ENCODE measurements at places on chromosomes 13 and 19. TPM values are rescaled to one million over a fixed set of nuclear protein-coding genes. Genes with fewer than 3 reads are reported as not detected.

- DNase-seq = no peak
These were observed 89.2 kb upstream of the WASF3 start for GRCh38 chr13:26468265-26468801.

DNA sequence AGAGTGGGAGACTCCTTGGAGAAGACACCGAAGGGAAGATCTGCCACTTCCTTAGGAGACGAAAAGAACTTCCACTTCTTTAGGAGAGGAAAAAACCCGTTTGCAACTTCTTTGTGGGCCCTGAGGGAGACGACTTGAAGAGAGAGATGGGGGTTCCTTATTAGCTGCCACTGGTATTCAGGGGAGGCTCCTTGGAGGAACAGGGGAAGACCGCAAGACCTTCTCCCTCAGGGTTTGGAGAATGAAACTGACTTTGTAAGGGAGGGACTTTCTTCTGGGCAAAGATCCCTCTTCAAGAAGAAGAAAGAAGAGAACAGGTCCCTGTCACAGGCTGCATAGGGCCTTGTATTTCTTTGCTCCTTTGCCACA is 416 bp downstream of the BCKDHA start:
- DNase-seq = no peak

GRCh38 chr19:39943586-39943985 is 9.2 kb upstream of the FCGBP start:
- DNase-seq = no peak

DNA sequence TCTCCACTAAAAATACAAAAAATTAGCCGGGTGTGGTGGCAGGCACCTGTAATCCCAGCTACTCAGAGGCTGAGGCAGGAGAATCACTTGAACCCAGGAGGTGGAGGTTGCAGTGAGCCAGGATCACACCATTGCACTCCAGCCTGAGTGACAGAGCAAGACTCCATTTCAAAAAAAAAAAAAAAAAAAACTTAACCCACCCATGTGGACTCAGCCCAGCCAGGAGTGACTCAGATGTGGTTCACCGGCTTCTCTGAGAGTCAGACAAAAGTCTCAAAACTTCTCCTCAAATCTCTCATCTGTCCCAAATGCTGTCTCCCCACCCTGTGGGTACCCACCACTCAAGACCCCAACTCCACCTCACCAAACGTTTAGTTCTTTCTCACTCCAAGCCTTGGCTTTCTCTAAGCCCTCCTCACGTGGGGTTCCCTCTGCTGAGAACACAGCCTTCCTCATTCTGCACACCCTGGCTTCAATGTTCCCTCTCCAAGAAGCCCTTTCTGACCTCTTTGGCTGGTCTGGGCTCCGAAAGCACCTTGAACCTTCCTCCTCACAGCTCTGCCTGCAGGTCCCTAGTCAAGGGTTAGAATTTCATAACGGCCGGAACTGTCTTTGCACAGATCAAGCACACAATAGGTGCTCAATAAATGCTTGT is 11.1 kb upstream of the RAB3A start:
- DNase-seq = no peak

DNA sequence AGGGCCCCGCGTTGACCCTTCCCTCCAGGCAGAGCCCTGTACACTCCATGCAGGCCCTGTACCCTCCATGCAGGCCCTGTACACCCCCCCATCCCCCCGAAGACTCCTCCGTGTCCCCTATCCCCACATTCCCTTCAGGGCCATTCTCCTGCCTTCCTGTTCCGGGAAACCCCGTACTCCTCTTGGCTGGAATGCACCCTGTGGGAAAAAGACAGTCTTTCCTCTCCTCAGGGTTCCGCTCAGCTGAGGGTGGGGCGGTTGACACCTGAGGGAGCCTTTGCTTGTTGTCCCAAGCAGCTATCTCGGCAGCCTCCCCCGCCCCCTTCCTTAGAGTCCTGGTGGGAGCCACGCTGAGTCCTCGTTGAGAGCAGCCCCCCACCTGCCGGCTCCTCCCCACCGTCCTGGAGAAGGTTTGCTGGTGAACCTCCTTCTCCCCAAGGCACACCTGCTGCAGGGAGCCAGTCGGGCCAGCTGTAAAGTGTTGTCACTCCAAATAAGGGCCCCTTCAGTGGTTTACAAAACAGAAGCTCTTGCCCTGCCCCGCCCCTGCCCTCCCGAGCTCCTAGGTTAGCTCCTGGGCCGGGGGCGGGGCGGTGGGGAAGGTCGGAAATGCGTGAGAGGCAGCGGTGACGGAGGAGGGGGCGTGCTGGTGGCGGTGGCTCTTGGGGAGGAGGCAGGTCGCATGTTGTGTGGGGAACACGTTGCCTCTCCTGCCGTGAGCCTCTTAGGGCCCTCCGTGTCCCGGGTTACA is 1.5 kb downstream of the GNA11 start:
- DNase-seq = no peak

DNA sequence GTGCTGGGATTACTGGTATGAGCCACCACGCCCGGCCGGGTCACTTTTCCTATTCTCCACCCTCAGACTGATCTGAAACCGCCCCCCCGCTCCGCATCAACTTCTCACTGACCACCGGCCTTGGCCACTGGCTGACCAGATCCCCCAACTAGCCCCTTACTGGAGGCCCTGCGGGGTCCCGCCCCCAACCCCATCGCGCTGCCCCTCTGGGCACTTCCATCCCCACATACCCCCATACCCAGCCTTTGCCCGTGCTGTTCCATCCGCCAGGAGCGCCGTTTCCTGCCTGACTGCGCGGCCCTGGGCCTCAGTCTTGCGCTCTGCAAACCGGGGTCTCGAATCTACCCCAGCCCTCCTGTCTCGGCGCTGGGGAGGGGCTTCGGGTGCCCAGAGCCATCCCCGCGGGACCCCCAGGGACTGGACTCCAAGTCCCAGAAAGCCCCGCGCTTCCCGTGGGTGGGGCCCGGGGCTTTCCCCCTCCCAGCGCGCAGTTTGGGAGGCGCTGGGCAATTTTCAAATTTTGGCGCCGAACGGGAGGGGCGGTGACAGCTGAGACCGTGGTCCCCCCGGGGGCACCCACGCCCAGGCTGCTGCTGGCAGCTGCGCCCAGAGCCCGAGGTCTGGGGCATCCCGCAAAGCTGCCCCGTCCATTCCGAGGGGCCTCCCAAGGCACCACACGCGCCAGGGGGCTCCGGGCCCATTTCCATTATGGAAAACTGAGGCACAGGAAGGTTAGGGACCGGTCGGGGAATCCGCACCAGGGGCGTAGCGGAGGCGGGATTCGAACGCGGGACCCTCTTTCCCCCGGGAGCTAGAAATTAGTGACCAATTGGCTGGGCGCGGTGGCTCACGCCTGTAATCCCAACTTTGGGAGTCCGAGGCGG is 5.2 kb upstream of the LMNB2 start:
- DNase-seq = peak; percentile 71

DNA sequence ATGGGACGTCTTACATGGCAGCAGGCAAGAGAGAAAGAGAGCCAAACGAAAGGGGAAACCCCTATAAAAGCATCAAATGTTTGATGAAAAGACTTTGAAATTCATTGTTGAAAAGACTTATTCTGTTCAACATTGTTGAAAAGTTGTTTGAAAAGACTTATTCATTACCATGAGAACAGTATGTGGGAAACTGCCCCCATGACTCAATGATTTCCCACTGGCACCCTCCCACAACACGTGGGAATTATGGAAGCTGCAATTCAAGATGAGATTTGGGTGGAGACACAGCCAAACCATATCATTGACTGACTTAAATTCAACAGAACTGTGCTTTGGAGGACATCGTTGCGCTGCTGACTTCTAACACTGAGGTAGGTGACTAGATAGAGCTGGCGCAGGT is 48.0 kb upstream of the RCBTB2 start:
- no peak for DNase-seq

- DNase-seq = peak; percentile 83
These were observed 5.4 kb upstream of the TRIM28 start for GRCh38 chr19:58538257-58539168.

DNA sequence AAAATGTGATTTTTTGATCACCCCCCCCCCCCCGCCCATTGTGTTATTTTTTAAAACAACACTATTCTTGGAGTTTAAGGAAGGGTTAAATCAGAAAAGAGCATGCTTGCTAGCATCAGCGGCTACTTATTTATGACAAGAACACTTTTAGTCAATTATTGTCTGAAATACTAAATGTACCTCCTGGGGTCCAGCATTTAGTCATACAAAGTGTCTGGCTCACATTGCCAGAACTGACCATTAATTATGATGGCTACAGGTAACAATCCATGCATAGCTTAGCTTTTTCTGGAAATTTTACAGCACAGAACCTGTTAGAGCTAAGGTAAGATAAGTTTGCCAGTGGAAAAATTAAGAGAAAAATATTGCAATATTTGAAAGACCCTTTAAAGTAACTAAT is 90.1 kb downstream of the PCDH9 start:
- DNase-seq = no peak

DNA sequence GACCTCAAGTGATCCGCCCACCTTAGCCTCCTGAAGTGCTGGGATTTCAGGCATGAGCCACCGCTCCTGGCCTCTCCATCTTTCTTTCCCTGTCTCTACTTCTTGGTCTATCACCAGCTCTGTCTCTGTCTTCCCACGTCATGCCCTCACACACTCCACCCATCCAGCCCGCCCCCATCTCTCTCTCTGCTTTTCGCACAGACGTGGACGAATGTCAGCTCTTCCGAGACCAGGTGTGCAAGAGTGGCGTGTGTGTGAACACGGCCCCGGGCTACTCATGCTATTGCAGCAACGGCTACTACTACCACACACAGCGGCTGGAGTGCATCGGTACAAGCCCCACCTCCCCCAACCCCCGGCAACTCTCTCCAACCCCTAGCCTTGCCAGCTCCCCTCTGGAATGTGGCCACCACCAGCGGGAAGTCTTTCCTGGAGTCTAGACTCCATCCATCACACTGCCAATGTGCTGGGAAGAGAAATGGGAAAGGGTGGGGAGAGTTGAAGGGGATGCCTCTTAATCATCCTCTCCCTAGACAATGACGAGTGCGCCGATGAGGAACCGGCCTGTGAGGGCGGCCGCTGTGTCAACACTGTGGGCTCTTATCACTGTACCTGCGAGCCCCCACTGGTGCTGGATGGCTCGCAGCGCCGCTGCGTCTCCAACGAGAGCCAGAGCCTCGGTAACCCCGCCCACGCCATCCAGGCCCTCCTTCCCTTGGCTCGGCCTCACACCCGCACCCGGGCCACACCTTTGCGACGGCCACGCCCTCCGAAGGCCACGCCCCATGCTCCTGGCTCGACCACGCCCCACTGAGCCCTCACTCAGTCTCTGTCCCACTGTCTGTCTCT is 22.5 kb downstream of the LTBP4 start:
- no peak for DNase-seq

DNA sequence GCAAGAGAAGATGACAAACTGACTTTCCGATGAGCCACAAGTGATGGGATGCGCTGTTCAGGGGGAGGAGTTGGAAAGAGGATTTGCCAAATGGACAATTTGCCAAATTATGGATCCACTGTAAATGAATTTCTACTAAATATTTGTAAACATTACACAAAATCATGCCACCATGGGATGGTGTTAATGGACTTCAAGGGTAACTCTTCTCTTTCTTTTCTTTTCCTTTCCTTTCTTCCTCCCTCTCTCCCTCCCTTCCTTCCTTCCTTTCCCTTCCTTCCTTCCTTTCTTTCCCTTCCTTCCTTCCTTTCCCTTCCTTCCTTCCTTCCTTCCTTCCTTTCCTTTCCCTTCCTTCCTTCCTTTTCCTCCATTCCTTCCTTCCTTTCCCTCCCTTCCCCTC is 76.0 kb upstream of the PEG3 start:
- no peak for DNase-seq

- no peak for DNase-seq
These were observed 5.8 kb downstream of the SPHK2 start for GRCh38 chr19:48624791-48625723.

- no peak for DNase-seq
These were observed 29.3 kb downstream of the ZNF566 start for GRCh38 chr19:36460046-36460445.

DNA sequence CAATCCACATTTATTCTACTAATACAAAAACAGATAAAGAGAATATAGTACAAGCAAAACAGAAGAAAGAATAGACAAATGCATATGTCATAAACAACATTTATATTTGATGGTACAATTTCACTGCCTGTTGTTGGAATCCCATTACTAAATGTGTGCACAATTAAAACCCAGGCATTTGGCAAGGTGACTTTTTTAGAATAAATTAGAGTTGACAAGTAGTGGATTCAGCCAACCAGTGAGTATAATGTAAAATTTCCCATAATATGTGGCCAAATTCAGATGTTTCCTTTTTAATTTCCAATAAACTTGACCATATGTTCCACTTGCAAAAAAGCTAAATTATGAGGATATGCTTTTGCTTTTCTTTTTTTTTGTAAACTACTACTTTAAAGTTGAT is 1578.8 kb downstream of the OLFM4 start:
- no peak for DNase-seq

DNA sequence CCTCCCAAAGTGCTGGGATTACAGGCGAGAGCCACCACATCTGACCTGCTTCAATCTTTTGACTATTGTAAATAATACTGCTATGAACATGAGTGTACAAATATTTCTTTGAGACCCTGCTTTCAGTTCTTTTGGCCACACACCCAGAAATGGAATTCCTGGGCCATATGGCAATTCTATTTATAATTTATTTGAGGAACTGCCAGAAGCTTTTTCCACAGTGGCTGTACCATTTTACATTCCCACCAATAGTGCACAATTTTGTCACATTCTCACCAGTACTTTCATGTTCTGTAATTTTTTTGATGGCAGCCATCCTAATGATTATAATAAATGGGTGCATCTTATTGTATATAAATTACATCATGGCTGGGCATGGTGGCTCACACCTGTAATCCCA is 13.7 kb upstream of the FCER2 start:
- DNase-seq = no peak

- DNase-seq = no peak
These were observed 12.7 kb upstream of the ZNF443 start for GRCh38 chr19:12453495-12453894.

- DNase-seq = no peak
These were observed 19.5 kb downstream of the COMP start for GRCh38 chr19:18771328-18772242.

GRCh38 chr13:21221268-21221667 is 44.8 kb downstream of the MRPL57 start:
- DNase-seq = no peak

IQCN gene
- 1.5 TPM for polyA plus RNA-seq

FFAR2 gene
- not detected for polyA plus RNA-seq

NLRP4 gene
- polyA plus RNA-seq = not detected

SIGLEC6 gene
- polyA plus RNA-seq = not detected

KLK10 gene
- polyA plus RNA-seq = not detected

IZUMO2 gene
- polyA plus RNA-seq = not detected

ZNF700 gene
- 1.8 TPM for polyA plus RNA-seq

UBE2L5 gene
- polyA plus RNA-seq = not detected

KLK2 gene
- polyA plus RNA-seq = not detected

Data from endothelial cell of umbilical vein (primary cell).